ENCODE measurements at places on chromosomes 16 and 17. TPM values are rescaled to one million over a fixed set of nuclear protein-coding genes. Genes with fewer than 3 reads are reported as not detected.

GRCh38 chr17:66542129-66542966, 239.9 kb downstream of the PRKCA start:
- DNase-seq = peak; percentile 21
- H3K27me3 ChIP-seq = no peaks in the 10 kb centered on the region
- no peak overlapping the region for H3K4me3 ChIP-seq

WDR45B gene
- total RNA-seq = 51.9 TPM

- DNase-seq = no peak
- no peaks in the 10 kb centered on the region for H3K27me3 ChIP-seq
- peaks cover 4% of the 10 kb centered on the region for H3K4me1 ChIP-seq
- H3K27ac ChIP-seq = no peak overlapping the region
- H3K36me3 ChIP-seq = no peaks in the 10 kb centered on the region
Observed at GRCh38 chr17:62760059-62760944, 47.8 kb downstream of the MARCHF10 start.

- no peaks in the 10 kb centered on the region for H3K4me1 ChIP-seq
- no peaks in the 10 kb centered on the region for H3K27me3 ChIP-seq
- H3K27ac ChIP-seq = no peak overlapping the region
- H3K36me3 ChIP-seq = no peaks in the 10 kb centered on the region
- H3K4me3 ChIP-seq = no peak overlapping the region
- no peak for DNase-seq
Observed at GRCh38 chr17:70078549-70078948, 3.5 kb downstream of the KCNJ16 start.

GRCh38 chr16:71367241-71367976, 8.9 kb downstream of the CALB2 start:
- H3K27ac ChIP-seq = no peak overlapping the region
- no peaks in the 10 kb centered on the region for H3K4me1 ChIP-seq
- H3K4me3 ChIP-seq = no peak overlapping the region
- DNase-seq = no peak

CTNS gene
- total RNA-seq = 7.2 TPM

DNA sequence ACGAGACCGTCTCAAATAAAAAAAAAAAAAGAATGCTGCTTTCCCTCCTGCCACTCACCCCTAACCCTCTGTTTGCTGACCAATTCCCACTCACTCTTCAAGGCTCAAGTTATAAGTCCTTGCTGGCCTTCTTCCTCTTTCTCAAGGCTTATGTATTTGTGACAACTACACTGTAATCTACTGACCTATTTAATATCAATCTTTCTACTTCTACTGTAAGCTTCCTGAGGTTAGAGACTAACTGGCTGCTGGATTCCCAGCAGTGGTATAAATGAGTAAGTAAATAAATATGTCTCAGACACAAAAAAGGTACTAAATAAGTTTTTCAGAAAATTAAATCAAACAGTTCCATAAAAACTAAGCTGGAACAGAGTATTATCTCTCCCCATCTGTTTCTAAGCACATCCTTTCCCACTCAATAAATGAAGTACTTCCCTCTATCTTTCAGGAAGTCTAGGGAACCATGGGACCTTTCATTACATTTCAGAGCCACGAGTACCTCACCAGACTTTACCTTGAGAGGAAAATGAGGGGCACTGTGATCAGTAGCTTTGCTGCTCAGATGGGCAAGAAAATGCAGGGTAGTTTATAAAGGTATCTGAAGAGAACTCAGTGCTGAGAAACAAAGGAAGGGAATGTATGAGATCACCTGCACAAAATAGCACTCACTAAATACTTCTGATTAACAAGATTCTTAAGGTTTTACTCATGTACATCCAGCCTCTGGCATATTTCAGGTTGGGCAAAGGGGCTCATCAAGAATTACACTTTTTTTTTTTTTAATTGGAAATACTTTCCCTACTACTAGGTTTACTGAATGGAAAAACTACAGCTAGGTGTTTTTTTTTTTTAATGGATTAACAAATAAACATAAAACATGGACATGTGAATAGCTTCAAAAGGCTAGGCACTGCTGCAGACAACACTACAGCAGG, 10.8 kb downstream of the SSH2 start:
- no peak overlapping the region for H3K27ac ChIP-seq
- H3K36me3 ChIP-seq = no peaks in the 10 kb centered on the region
- H3K27me3 ChIP-seq = no peaks in the 10 kb centered on the region
- H3K4me1 ChIP-seq = no peaks in the 10 kb centered on the region

DNA sequence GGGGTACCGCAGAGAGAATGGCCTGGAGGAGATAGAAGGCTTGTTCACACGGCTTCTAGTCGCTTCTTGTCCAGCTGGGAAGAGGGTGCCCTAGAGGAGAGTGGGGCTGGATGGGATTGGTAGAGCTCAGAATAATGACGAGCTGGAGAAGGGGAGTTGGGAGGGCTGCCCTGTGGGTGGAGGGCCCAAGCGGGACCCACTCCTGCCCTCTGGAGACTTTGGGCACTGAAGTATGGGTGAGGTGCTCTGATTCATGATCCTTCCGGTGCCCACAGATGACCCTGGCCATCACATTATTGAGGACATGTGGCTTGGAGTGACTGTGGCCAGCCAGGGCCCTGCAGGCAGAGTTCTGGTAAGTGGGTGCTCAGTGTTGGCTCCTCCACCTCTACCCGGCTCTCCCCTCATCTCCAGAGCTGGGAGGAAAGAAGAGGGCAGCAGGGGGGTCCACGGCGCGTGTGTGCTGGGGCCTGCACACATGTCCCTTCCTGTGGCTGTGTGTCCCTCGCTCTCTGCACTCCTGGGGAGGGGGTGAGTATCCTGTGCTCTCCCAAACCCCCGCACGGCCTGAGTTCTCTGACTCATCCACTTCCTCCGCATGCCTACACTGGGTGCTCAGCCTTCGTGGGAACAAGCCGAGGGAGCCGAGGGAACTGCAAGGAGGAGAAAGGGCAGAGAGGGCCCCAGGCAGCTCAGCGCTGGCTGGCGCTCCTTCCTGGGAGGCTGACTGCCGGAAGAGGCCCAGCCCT, 8.5 kb downstream of the ITGA3 start:
- H3K4me3 ChIP-seq = no peak overlapping the region
- H3K4me1 ChIP-seq = peaks cover 63% of the 10 kb centered on the region
- no peak overlapping the region for H3K27ac ChIP-seq
- no peaks in the 10 kb centered on the region for H3K27me3 ChIP-seq

DNA sequence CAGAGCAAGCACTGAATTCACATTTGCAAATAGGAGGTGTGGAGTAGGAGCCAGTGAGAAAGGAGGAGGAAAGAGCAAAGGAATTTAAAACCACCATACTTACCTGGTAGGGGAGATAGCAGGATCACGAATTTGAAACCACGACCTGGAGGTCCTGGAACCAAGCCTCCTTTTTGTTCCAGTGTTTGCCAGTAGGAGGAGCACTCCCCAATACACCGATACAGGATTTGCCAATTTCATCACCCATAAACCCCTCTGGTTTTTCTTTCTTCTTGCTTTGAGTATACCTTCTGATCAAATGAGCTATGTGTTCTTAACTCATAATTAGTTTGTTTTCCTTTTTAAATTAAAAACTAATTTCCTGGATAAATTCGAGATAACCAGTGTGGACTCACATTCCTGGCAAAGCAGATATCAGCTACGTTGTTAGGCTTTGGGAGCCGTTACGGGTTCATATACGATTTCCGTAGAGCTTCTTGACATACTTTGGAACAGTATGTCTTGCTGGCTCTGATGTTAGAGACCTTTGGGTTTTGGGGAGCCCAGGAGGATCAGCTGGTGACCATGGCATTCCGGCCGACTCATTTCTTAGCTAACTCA, 22.7 kb downstream of the BCO1 start:
- DNase-seq = no peak
- no peaks in the 10 kb centered on the region for H3K36me3 ChIP-seq
- H3K27me3 ChIP-seq = no peaks in the 10 kb centered on the region
- H3K4me3 ChIP-seq = no peak overlapping the region
- H3K27ac ChIP-seq = no peak overlapping the region

GRCh38 chr17:81996232-81996756, 18.9 kb downstream of the ASPSCR1 start:
- H3K27me3 ChIP-seq = no peaks in the 10 kb centered on the region
- H3K36me3 ChIP-seq = peaks cover 21% of the 10 kb centered on the region
- peaks cover 63% of the 10 kb centered on the region for H3K4me1 ChIP-seq
- DNase-seq = no peak
- no peak overlapping the region for H3K27ac ChIP-seq

IFT20 gene
- total RNA-seq = 34.3 TPM

ASIC2 gene
- under 0.01 TPM for total RNA-seq

GRCh38 chr16:19131825-19132218, 18.1 kb downstream of the ITPRIPL2 start:
- H3K27me3 ChIP-seq = no peaks in the 10 kb centered on the region
- peak overlapping the region; percentile 90 for H3K27ac ChIP-seq
- DNase-seq = no peak
- no peak overlapping the region for H3K4me3 ChIP-seq
- H3K36me3 ChIP-seq = no peaks in the 10 kb centered on the region

Data from muscle of leg (tissue), 16 donors.